ENCODE measurements at places on chromosomes 5 and 9. TPM values are rescaled to one million over a fixed set of nuclear protein-coding genes. Genes with fewer than 3 reads are reported as not detected.

SLC46A2 gene
- 20.6 TPM for total RNA-seq

LECT2 gene
- not detected for total RNA-seq

CER1 gene
- not detected for total RNA-seq

IARS1 gene
- 78.9 TPM for total RNA-seq

FCN1 gene
- 0.16 TPM for total RNA-seq

- DNase-seq, result no peak
- H3K27me3 ChIP-seq, result no peaks in the 10 kb centered on the region
- H3K27ac ChIP-seq, result no peak overlapping the region
- no peaks in the 10 kb centered on the region for H3K4me1 ChIP-seq
- H3K4me3 ChIP-seq, result no peak overlapping the region
- no peaks in the 10 kb centered on the region for H3K36me3 ChIP-seq
These were observed 102.9 kb downstream of the BOD1 start for GRCh38 chr5:173513521-173513991.

- peaks cover 54% of the 10 kb centered on the region for H3K4me1 ChIP-seq
- no peak overlapping the region for H3K27ac ChIP-seq
- H3K27me3 ChIP-seq, result no peaks in the 10 kb centered on the region
- H3K4me3 ChIP-seq, result no peak overlapping the region
- DNase-seq, result no peak
These were observed 20.5 kb upstream of the B4GALT1 start for GRCh38 chr9:33187519-33188218.

DNA sequence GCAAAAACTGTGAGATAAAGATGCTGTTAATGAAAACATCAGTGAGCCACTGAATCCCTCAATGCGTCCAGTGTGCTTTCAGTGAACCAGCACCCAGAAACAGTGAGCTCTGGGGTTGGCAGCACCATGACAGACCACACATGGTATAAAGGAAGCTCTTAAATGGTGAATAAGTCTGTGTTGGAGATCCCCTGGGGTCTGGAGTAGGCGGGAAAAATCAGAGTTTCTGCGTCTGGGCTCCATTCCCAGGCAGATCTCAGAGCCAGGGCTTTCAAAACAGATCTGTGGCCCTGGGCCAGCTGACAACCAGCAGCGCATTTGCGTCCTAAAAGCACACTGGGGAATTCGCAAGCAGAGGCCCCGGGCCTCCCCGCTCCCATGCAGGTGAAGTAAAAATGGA lies 233.5 kb downstream of the FRMD3 start:
- peak; percentile 81 for DNase-seq
- H3K4me1 ChIP-seq, result peaks cover 29% of the 10 kb centered on the region
- no peak overlapping the region for H3K27ac ChIP-seq
- H3K4me3 ChIP-seq, result no peak overlapping the region

DNA sequence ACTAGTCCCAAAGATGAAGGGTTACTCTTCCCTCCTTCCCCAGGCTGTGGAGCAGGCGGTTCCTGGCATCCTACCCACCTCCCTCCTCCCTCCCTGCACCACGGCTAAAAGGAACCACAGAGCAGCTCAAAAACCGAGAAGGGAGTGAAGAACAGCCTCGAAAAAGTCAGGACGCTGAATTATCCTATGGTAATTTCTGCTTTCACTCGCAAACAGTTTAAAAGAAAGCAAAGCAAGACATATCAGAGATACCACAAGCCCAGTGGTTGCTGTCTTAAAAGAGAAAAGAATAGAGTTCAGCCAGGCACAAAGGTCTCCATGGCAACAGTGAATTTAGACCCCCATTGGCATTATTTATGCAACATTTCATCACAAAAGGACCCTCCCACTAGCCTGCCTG lies 315.4 kb downstream of the CTNND2 start:
- no peak for DNase-seq
- H3K4me3 ChIP-seq, result no peak overlapping the region
- H3K4me1 ChIP-seq, result peaks cover 2% of the 10 kb centered on the region
- H3K36me3 ChIP-seq, result no peaks in the 10 kb centered on the region

DNA sequence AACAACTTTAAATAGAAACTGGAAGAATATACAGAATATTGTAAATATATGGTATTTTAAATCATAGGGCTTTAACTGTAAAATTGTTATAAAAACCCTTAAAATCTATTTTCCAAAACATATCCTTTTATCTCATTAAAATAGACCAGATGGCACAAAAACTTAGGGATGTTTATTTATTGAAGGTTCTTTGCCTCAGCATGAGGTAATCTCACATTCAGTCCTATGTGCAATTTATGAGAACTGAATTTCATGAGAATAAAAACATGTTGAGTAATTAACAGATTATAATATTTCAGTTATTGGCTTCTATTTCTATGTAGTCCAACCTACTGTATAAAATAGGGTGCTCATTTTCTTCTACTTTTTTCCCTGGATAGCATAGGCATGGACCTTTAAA lies 329.2 kb upstream of the PRR16 start:
- no peaks in the 10 kb centered on the region for H3K36me3 ChIP-seq
- no peak overlapping the region for H3K4me3 ChIP-seq
- no peaks in the 10 kb centered on the region for H3K27me3 ChIP-seq
- peaks cover 6% of the 10 kb centered on the region for H3K4me1 ChIP-seq

DNA sequence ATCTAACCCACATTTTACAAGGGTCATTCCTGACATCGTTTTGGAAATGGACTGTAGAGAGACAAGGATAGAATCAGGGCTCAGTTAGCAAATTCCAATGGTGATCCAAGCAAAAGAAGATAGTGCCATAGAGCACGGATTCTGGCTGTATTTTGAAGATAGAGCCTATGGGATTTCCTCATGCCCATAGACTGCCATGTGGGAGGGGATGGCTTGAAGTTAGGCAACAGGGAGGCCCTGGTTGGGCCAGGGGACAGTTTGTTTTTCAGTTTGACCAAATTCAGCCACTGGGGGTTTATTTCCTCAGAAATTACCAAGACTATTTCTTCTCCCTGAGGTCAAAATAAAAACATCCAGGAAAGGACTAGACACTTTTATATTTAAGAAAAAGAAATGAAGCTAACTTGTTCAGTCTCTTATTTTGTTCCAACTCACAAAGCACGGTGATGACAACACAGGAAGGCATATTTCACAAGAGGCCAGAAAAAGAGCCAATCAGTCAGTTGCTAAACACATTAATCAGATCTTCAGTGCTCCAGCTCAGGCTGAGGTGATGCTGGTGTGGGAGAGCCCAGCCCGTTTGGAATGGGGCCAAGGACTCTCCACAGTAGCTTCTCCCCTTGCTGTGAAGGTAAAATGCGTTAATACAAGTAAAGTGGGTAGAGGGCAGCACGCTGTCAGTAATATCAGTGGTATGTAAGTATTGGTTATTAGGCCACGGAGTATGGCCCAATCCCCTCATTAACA lies 4.4 kb upstream of the DCTN4 start:
- DNase-seq, result peak; percentile 79
- H3K36me3 ChIP-seq, result no peaks in the 10 kb centered on the region
- no peaks in the 10 kb centered on the region for H3K27me3 ChIP-seq
- H3K4me1 ChIP-seq, result peaks cover 17% of the 10 kb centered on the region
- no peak overlapping the region for H3K4me3 ChIP-seq

- peak overlapping the region; percentile 35 for H3K4me3 ChIP-seq
- peaks cover 16% of the 10 kb centered on the region for H3K36me3 ChIP-seq
- H3K27ac ChIP-seq, result peak overlapping the region; percentile 93
These were observed 10.4 kb downstream of the LRRC8A start for GRCh38 chr9:128892221-128892921.

All from suprapubic skin (tissue), 4 donors.